ENCODE measurements at places on chromosomes 11 and 22.

GRCh38 chr11:57490456-57491248 is 24.9 kb downstream of the SLC43A1 start:
- no peak for DNase-seq

GRCh38 chr11:12402691-12403120 is 25.3 kb downstream of the PARVA start:
- no peak for DNase-seq

- DNase-seq: no peak
Measured at GRCh38 chr11:79013509-79013908, 427.3 kb downstream of the TENM4 start.

DNA sequence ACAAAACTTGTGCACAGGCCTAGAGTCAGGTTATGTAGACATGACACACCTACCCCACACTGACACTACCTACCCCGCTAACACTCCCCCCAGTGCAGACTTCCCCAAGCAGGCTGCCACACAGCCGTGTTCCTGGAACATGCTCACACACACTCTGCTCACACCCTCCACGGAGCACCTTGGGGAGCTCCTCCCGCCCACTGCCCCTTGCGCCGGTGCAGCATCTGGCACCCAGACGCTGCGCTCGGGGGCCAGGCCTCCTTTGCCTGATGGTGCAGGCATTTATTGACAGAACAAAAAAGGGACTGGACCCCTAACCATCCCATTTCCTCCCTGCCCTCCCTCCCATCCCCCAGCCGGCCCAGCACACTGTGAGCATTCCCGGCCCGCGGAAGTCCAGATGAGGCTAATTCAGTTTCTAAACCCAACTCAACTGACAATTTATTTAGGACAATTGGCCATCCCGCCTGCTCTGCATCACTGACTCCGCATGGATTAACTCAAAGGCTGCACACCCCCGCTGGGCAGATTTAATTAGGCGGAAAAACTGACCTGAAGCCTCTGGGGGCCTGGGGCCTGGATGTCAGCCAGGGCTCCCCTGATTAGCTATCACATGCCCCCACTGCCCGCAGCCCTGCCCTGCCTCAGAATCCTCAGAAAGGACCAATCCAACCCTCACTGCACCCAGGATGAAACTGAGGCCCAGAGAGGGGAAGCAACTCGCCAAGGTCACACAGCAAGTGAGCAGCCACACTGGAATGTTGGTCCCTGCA is 30.1 kb downstream of the KCNC1 start:
- DNase-seq: no peak

DNA sequence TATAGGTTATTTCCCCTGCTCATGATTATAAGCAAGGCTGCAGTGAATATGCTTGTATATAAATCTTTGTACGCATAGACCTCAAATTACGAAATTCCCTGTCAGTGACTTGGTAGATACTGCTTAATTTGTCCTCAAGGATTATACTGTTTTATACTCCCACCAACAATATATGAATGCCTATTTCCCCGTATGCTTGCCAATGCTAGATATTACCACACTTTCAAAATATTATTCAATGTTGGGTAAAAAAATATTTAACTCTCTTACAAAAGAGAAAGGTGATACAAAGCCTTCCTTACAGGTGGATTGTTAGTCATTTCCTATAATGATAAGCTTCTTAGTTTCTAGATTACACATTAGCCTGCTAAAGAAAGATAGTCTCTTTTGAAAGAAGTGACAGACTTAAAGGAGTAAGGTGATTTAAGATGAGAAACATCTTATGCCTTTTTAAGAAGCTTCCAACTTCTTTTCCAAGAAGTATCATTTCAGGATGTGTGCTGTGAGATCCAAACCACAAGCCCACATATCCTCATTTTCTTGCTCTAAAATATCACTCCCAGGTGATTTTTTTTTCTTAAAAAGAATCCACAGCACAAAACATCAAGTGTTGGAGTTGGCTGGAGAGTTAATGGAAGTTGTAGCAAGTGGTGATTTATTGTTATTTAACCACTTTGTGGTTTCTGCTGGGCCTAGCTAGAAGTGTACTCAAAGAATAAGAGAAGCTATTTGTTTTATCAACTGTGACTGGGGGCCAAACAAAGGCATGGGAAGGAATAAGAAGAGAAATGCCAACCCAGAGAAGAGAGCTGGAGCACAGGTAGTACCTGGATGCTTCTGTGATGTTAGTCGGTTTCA is 59.2 kb downstream of the BARX2 start:
- DNase-seq: no peak

DNA sequence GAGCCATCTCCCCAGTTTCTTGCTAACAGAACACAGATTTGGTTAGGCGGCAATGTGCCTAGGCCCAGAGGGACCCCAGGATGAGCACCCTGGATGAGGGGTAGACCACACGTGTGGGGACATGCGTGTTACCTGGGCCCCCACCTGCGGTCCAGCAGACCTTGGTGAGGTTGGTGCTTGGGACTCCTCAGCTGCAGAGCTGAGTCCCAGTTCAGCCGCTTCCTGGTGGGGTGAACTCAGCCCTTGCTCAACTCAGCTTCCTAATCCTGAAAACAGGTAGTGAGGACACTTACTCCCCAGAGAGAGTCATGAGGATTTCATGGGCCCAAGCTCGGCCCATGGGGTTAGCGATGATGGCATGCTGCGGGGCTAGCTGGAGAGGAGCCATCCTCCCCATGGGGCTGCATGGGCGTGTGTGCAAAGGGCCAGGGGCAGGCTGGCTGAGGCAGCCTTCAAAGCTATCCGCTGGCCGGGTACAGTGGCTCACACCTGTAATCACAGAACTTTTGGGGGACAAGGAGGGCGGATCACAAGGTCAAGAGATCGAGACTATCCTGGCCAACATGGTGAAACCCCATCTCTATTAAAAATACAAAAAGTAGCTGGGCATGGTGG is 46.9 kb upstream of the SHISAL1 start:
- no peak for DNase-seq

DNA sequence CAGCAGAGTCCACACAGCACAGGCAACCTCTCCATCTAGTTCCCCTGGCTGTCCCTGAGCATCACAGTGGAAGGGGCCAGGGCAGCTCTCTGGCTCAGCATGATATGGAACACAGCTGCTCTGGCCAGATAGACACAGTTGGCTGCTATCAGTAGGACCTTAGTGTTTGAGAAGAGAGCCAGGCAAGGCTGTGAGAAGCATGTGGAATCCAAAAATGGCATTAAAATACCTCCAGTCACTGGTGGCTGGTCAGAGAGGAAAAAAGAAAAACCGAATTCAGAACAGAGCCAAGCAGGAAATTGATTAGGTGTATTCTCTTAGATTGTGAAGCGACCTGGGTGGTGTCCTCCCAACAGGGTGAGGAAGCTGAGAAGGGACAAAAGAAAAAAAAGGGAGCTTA is 27.9 kb downstream of the SERPINH1 start:
- no peak for DNase-seq

- DNase-seq: no peak
Measured at GRCh38 chr22:23796461-23796860, 9.7 kb downstream of the SMARCB1 start.

DNA sequence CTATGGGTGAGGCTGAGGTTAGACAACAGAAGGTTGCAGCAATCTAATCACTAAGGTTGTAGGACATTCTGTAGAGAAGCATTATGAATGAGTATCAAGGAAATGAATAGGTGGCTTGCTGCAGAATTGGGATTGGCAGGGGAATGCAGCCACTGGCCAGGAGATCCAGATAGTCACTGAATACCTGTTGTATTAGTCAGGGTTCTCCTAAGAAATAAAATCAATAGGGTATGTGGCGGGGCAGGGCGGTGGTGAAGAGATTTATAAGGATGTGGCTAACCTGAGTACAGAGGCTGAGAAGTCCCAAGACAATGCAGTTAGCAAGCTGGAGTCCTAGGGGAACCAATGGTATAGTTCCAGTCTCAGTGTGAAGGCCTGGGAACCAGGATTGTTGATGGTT is 163.0 kb downstream of the SPON1 start:
- no peak for DNase-seq

DNA sequence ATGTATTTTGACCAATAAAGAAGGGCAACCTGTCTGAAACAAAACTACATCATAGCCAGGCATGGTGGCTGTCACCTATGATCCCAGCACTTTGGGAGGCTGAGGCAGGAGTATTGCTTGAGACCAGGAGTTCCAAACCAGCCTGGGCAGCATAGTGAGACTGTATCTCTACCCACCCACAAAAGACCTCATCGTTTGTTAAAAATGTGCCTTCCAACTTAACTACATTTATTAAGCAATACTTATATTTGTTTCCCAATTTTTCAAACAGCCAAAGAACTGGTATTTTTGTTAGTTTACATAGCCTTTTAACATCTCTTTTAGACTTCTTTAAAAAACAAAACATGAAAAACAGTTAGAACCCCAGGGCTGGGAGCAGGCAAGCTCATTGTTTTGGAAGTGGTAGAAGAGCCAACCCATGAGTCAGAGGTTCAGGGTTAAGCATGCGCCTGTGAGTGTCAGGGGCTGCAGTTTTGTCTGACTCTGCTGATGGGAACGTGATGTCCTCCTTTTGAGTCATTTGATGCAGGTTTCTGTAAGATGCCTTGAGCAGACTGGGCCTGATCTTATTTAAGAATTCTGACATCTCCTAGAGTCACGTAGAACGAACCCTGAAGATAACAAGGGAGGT is 53.9 kb upstream of the CRTAM start:
- no peak for DNase-seq
